Kidney epithelial cell (primary cell): ENCODE measurements at places on chromosomes 6 and 20.

DNA sequence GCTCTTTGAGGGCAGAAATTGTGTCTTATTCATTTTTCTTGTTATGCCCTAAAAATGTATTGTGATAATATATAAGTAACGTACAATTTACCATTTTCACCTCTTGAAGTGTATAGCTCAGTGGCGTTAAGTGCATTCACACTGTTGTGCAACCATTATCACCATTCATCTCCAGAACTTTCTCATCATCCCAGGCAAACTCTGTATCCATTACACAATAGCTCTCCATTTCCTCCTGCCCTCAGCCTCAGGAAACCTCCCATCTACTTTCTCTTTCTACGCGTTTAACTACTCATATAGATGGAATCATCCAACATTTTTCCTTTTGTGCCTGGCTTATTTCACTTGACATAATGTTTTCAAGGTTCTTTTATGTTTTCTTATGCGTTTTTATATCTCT, 184.6 kb downstream of the ESR1 start:
- no peak for DNase-seq

- peak; percentile 58 for DNase-seq
These were observed 69.1 kb upstream of the FLRT3 start for GRCh38 chr20:14406495-14406894.

- DNase-seq: no peak
These were observed 137.2 kb downstream of the EYA2 start for GRCh38 chr20:47031821-47032220.

DNA sequence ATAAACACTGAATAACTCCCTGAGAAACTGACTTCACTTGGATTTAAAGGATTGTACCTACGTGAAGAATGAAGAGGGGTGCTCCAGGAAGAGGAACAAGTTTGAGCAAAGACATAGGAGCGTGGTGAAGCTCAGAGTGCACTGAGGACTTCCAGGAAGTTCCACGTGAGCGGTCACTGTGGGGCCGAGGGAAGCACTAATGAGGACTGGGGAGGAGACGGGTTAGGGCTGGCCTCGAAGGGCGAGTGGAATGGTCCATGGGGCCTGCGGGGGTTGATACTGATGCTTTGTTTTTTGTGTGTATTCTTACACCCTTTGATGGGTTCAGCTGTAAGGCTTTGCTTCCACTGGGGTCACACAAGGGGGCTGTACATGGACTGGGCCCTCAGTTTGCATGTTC, 91.9 kb downstream of the CDH4 start:
- DNase-seq: no peak

DNA sequence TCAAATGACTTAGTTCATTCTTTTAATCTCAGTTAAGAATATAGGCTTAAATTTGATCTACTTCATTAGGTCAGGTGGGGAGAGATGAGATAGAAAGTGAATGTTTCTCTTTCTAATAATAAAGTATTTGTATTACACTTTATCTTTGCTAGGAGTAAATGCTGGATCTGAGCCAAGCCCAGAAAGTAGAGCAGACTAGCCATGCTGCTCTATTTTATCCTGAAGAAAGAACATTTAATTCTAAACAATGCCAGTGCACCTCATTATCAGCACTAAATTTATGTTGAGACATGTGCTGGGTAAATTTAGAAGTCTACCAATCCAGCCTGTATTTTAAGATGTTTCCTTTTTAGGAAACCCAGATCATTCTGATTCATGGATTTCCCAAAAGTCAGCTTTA, 43.5 kb downstream of the AKIRIN2 start:
- no peak for DNase-seq

- peak; percentile 64 for DNase-seq
These were observed 201.5 kb upstream of the ECI2 start for GRCh38 chr6:4336778-4337442.

DNA sequence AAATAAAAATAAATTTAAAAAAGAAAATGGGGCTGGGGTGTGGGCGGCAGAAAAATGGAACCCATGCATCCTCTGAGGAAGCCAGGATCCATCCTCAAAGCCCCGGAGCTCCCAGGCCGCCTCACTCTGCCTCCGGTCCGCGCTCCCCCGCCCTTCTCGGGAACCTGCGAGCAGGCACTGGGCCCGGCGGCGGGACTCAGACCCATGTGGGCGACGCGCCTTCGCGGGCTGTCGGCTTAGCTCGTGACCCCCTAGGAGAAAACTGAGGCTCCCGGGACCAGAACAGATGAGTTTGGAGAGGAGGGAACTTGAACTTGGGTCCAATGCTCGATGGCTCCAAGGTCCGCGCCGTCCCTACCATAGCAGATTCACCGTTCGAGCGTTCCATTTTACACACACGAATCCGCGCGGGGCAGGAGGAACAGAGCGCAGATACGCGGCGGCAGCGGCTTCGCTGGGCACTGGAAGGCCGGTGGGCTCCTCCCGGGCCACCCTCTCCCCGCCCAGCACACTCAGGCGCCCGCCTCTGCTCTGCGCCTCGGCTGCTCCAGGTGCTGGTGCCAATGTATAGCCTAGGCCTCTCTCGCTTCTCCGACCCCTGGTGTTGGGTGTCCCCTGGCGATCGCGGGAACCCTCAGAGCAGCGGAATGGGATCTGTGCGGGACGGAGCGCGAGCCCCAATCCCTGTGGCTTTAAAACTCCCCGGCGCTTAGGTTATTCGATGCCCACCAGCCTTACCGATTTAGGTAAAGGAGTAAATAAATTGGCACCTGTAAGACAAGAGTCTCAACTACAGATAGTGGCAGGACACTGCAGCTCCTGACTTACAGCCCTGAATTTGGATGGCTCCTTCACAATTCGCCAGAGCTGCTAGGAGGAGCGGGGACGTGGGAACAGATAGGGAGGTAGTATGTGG, 39.2 kb downstream of the DPPA5 start:
- DNase-seq: no peak

DNA sequence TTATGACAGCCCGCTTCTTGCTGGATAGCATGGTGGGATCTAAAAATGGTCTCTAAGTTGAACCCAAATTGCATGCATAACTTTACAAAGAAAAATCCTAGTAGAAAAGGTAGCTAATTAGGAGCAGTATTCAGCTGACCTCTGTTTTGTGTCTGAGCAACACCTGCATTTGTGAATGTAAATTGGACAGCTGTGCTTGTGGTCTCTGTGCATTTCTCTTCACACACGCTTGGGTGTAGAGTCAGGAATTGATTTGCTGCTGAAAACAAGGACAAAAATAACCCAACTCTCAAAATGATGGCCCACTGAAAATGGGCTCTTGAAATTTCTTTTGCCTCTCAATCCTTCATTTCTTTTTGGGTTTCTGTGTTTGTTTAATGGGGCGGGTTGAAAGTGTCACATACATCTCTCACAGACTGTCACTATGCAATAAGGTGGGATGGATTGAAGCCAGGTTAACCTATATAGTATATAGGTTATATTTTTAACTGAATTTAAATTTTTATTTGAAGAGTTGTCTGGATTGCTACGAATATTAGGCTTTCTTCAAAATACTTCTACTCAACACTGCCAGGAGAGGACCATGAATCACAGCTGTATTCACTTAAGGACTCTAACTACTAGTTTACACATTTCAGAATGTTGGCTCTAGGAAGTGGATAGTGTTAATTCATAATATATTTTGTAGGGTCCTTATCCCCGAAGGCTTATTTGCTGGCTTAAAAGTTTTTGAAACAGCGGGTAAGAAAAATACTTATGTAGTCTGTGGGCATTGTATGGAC, 46.5 kb downstream of the SOBP start:
- DNase-seq: no peak

- peak; percentile 97 for DNase-seq
These were observed 343.0 kb downstream of the CDKAL1 start for GRCh38 chr6:20877008-20877937.

GRCh38 chr6:107667790-107668189, 156.3 kb downstream of the SCML4 start:
- no peak for DNase-seq
